A172 (cell line): ENCODE measurements at places on chromosomes 7 and 10.

DNA sequence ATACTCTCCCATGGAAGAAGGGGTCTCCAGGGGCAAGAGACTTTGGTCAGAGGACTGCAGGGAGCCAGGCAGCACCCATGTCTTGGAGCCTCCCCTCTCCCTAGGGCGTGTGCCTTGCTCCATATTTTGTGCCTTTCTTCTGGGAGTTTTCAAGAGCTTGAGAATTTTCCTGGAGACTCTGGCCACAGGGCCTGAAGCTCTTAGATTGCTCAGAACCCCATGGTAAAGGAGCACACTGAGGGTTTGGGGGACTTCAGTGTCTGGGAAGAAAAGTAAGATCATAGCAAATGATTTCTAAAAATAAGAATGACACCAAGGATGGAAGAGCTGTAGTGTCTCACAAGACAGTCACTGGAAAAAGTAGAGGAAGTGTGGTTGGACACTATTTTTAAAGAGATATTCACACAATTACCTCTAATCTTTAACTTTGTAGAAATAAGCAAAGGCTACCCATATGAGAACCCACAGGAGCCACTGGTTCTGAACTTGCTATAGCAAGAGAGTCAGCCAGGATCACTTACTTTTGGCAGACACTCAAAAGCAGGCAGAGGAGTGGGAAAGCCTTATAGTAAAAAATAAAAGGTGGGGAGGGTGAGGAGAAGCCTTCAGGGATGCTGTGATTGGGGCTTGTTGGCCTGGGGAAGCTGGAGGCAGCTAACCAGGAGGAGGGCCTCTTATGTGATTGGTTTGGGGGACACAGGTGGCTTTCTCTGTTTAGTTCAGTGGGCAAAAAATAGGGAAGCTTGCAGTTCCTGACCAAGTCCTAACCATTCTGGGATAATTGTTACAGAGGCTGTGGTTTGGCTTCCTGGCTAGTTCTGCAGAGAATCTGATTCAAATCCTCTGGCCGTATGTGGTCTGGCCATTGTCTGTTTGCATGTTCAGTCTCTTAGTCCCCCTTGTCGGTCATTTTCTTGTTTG lies 5.1 kb upstream of the CSGALNACT2 start:
- no peak for DNase-seq

DNA sequence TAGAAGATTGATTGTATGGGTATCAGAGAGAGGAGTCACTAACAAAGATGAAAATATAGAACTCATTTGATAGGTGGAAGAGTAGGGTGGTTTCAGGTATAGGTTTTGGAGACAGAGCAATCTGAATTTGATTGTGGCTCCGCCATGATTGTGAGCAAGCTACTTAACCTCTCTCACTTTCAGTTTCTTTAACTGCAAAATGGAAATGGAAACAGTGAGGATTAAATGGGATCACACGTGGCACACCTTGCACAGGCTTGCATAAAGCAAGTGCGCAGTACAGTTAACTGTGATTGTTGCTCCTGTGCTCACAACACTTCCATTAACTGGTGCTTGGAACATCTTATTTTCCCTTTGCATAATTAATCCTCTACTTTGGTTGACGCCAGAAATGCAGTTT lies 54.9 kb downstream of the ATXN7L1 start:
- no peak for DNase-seq

- no peak for DNase-seq
Measured at GRCh38 chr10:123391275-123392028, 237.2 kb downstream of the BUB3 start.

- DNase-seq, result peak; percentile 37
Measured at GRCh38 chr10:105742184-105742583, 1101.1 kb downstream of the SORCS3 start.

- no peak for DNase-seq
Measured at GRCh38 chr10:68221196-68221595, 10.7 kb downstream of the ATOH7 start.

- DNase-seq, result peak; percentile 71
Measured at GRCh38 chr7:27453702-27454405, 208.8 kb downstream of the HIBADH start.

GRCh38 chr7:373818-374705 lies 84.1 kb downstream of the FOXL3 start:
- DNase-seq, result no peak

DNA sequence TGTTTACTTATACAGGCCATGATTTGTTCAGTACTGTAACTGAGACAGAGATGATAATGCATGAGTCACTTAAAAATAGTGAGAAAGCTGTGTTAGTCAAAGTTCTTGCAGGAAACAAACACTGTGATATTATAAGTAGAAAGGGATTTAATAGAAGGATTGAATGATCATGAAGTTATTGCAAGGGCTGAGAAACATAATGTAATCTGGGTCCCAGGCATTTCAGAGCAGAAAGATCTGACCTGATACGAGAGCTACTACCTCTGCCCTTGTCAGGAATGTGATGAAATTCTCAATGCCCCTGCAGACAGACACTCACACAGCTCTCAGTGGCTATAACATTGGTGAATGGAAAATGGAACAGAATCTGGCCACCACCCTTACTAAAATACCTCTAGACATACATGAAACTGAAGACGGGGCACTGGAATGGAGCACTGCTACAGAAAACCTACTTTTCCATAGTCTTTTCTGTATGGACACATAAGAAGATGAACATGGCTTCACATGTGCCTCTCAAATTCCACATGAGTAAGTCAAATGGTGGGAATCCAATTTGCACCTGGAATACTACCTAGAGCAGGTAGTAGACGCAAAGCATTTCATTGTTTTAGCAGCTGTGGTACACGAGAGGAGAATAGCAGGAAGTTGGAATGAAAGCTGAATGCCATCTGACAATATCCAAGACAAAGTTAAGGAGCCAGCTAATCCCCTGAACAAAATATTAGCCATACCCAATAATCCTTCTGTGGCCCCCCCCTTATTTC lies 19.1 kb upstream of the VWDE start:
- no peak for DNase-seq

DNA sequence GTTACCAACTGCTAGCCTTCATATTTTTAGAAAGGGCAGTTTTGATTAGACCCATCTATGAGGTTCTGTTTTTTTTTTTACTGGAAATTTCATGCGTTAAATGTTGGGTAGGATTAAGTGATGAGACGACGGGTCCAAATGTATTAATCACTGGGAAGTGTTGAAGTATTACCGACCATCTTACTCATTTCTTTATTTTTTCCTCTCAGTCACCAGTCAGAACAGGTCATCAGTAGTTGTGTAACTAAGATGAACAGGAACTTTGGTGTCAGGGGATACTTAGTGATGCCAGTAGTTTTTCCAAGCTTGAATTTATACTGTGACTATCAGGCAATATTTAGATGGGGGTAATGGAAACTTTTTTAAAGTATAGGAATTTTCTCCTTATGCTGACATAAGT lies 14.2 kb downstream of the TFAM start:
- no peak for DNase-seq

- no peak for DNase-seq
Measured at GRCh38 chr7:99404977-99405320, 3.4 kb downstream of the PDAP1 start.

- DNase-seq, result no peak
Measured at GRCh38 chr7:1943326-1943725, 273.2 kb downstream of the ELFN1 start.

DNA sequence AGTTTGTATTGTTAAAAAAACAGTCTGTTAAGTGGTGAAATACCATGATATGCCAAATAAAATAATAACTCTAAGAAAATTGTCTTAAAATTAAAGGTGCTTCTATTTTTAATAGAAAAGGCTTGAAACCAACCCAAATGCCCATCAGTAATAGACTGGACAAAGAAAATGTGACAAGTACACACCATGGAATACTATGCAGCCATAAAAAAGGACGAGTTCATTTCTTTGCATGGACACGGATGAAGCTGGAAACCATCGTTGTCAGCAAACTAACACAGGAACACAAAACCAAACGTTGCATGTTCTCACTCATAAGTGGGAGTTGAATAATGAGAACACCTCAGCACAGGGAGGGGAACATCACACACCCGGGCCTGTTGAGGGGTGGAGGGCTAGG lies 7.1 kb downstream of the CNTNAP2 start:
- DNase-seq, result no peak

GRCh38 chr7:49703881-49704280 lies 69.6 kb upstream of the VWC2 start:
- no peak for DNase-seq

GRCh38 chr7:115332691-115333090 lies 410.8 kb downstream of the MDFIC start:
- DNase-seq, result no peak

DNA sequence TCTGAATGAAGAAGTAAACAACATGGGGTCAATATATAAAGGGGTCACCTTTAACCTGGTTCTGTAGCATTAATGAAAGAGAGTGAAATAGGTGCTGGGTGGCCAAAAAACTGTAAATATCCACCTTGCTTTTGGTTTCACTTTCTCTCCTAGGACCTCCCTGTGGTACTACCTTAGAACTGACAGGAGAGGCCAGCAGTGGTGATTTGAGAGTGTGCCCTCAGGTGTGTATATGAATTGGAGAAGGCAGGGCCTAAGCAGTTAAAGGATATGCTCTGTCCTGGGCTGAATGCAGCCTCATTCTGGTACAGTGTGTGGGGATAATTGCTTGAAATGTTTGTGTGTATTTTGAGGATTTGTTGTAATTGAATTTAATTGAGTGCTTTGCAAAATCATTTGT lies 62.0 kb downstream of the BBS9 start:
- DNase-seq, result no peak

DNA sequence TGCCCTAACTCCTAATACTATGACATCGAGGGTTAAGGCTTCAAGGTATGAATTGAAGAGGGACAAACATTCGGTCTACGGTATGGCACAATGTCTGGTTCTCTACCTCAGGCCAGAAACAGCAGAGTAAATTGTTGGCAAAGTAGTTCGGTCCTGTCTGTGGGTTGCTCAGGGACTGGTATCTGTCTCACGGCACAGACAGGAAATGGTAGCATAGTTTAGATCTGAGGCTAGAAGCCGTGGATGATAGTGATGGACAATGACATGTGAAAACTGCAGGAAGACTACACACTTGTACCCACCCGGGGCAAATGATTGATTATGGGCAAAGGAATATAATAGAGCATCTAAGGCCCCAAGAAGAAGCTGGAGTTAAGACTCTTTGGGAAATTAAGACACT lies 106.2 kb downstream of the TWIST1 start:
- DNase-seq, result no peak

- DNase-seq, result no peak
Measured at GRCh38 chr10:46074196-46074946, 28.3 kb upstream of the MSMB start.

DNA sequence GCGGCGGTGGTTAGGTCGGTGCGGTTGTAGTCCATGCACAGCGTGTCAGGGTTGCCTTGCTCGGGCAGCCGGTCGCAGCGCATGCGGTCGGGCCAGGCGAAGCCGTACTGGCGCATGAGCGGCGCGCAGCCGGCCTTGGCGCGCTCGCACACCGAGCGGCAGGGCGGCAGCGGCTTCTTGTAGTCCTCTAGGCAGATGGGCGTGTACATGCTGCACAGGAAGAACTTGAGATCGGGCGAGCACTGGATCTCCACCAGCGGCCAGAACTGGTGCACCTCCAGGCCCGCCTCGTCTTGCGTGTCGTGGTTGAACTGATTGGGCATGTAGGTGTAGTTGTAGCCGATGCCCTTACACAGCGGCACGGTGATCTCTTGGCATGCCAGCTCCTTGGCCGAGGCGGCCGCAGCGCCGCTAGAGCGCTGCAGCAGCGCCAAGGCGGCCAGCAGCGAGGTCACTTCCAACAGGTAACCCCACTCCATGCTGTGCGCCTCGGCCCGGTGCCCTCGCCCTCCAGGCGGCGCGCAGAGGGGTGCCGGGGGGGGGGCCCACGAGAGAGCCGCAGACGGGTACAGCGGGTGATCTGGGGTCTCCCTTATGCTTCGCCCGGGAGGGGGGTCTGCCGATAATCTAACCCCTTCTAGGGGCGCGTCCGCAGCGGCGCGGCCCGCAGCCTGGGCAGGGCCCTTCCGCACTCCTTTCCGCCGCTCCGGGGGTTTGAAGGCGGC lies 983 bp downstream of the FZD8 start:
- DNase-seq, result peak; percentile 71
